ENCODE measurements at places on chromosomes 5 and 9.

- DNase-seq: no peak
Measured at GRCh38 chr9:2833096-2833495, 10.8 kb downstream of the PUM3 start.

- no peak for DNase-seq
Measured at GRCh38 chr9:7360513-7360912, 439.1 kb downstream of the DMAC1 start.

- no peak for DNase-seq
Measured at GRCh38 chr5:18111906-18112465, 477.7 kb downstream of the TAF11L14 start.

- DNase-seq: no peak
Measured at GRCh38 chr9:74855072-74855471, 32.6 kb downstream of the TRPM6 start.

- DNase-seq: no peak
Measured at GRCh38 chr5:54458221-54458620, 2.7 kb downstream of the HSPB3 start.

DNA sequence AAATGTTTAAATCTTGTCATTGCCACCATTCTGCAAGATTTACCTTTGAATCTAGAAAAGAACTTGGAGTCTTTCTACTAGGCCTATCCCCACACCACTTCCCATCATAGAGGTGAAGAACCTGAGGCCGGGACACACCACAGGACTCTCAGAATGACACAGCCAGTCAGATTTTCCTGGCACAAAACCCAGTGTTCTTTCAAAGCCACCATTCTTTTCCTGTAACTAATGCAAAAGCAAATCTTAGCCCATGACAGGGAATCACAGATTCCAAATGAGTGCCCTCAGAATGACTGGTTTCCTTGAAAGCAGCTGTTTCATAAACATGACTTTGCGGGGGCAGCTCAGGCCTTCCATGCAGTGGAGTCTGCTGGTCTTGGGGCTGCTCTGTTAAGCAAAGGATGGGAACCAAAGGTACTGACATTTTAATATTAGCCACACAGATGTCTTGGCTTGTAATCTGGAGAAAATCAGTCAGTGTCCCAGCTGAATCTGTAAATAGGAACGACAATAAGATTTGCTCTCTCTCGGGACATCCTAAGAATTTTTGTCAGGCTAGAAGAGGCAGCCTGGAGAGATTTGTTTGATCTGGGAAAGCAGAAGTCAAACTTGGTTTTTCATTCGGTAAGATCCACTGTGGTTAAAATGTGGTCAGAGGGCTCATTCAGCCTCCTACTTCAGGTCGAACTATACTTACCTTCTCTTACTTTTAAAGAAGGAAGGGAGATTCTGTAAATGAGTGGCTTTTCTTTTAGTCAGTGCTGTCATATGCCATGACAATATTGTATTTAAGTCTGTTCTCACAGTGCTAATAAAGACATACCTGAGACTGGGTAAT, 115.1 kb downstream of the PALM2AKAP2 start:
- no peak for DNase-seq

DNA sequence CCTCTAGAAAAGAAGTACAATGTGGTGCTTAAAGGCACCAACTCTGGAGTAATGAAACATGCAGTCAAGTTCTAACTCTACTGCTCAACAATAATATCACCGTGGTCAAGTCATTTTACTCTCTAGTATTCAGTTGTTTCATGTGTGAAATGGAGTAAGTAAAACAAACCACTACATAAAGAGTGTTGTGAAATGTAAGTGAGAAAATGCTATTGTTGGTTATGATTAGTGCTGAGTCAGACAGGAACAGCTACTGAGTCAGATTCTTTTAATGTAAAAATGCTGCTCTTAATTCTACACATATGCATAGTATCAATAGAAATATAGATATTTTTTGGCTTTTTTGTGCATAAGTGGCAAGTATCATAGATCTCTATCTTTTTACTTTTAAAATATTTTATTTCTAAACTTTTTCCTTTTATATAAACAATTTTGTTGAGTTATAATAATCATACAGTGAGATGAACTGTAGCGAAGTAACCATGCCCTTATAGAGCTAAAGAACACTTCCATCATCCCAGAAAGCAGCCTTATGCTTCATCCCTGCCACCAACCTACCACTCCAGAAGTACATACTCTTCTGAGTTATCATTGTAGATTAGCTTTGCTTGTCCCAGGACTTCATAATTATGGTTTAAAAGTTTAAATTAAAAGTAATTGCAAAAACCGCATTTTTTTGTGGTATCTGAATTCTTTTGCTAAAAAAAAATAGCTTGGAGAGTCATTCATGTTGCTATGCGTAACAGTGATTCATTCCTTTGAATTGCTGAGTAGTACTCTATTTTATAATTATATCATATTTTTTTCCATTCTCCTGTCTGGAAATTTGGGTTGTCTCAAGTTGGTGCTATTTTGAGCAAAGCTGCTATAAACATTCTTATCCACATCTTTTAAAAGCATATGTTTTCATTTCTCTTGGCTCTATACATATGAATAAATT, 548.2 kb upstream of the CLINT1 start:
- no peak for DNase-seq

DNA sequence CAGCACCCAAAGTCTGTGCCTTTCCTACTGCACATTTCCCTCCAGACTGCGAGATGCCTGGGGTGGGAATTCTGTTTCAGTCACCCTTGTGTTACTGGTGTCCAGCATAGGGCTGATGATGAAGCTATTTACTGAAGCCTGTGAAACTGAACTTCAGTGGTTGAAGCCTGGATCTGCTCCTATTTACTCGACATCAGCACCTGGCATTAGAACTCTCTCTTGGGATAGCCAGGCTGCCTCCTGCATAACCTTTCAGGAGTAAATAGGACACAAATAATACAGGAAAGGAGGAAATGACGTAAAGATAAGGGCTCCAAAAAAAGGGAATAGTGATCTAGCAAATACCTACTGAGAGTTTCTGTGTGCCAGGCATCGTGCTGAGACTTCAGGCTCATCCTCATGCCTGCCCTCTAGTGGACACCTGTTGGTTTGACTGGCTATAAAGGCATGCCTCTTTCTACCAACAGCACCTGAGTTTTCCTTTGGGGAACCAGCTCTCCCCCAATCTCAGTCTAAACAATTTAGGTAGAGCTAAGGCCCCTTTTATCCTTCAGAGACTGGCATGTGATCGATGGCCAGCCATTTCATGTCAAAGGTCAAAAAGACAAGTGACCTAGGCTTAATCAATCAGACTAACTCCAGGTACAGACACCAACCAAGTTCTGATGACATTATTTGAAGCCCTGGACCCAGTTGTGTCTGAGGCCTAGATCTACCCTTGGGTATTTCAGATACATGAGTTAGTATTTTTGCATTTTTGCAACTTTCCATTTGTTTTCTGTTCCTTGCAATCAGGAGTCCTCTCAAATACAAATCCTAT, 192.1 kb upstream of the TRIM32 start:
- no peak for DNase-seq

DNA sequence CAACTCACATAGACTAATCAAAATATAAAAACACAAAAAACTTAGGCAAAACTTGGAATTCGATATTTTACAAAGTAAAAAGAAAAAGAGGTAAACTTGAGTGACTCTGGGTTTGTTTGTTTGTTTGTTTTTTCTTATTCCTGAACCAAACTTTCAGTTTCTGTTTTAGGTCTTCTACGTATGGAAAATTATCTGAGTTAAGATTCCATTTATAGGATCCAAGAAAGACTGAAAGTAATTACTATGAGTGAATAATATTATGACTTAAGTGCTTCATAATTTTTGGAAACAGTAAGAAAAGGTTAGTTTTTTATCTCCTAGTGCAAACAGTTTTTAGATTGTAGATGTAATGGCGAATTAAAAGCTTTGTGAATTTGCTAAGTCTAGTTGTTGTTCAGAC, 13.2 kb downstream of the ST8SIA4 start:
- DNase-seq: no peak

DNA sequence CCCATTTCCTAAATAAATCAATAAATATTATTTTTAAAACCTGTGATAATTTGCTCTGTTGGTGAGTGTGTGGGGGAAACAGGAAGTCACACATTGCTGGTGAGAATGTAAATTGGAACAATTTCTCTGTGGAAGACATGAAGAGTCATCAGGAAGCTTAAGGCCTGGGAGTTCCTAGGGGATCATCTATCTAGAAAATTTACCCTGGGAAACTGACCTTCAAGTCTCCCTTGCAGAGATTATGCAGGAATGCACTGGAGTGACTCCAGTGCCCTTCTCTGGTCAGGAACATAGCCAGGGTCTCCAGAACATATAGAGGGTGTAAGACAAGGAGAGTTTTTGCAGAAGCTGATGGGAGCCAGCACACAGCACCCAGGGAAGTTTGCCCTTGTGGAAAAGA, 13.0 kb upstream of the GCNT1 start:
- no peak for DNase-seq

GRCh38 chr9:97319395-97319794, 11.9 kb downstream of the CCDC180 start:
- peak; percentile 22 for DNase-seq

GRCh38 chr9:35682520-35683315, 7.0 kb downstream of the TPM2 start:
- no peak for DNase-seq

- DNase-seq: no peak
Measured at GRCh38 chr5:135651156-135651555, 72.4 kb upstream of the CXCL14 start.

DNA sequence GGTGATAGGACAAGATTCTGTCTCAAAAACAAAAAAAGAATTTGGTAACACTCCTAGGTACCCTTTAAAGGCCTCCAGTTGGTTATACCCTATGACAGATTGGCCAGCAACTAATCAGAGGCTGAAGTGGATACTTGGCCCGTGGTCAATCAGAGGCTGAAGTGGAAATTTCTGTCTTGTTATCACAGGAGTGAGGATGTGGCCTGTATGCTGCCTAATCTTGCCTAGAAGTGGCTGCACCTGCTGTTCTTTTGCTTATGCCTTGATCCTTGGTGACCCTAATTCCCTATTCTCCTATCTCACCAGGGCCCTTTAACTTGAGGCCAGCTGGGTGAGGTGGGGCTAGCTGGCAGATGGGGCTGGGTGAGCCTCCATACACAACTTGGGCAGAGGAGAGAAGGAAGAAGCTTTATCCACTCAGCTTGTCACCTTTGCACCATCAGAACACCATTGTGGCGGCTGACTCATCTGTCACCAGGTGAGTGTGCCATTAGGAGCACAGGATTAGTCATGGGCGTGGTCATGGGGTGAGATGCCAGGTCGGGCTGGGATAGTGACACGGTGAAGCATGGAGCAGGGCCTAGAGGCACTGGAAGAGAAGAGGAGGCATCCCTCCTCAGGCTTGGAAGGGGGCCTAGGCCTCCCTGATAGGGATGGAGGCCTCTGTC, 41.5 kb downstream of the SAR1B start:
- no peak for DNase-seq

GRCh38 chr9:4141296-4141695, 158.6 kb downstream of the GLIS3 start:
- DNase-seq: no peak

- no peak for DNase-seq
Measured at GRCh38 chr5:12636209-12636608, 732.0 kb upstream of the CTNND2 start.

DNA sequence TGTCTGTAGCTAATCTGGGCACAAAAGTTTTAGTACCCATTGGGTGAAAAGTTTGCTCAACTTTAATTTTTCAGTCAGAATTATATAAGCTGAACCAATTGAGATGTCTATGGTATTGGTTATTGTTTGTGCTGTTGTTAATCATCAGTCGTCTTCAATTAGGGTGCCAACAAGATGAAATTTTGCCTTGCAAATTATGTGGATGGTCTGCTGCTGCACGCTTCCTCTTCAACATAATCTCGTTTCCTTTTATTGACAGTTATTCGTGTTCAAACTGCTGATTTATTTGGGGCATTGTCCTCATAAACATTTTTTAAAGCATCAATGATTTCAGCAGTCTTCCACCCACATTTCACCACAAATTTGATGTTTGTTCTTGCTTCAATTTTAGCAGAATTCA, 194.0 kb downstream of the HTR1A start:
- no peak for DNase-seq

- DNase-seq: no peak
Measured at GRCh38 chr5:140570058-140570457, 5.4 kb downstream of the SLC35A4 start.

DNA sequence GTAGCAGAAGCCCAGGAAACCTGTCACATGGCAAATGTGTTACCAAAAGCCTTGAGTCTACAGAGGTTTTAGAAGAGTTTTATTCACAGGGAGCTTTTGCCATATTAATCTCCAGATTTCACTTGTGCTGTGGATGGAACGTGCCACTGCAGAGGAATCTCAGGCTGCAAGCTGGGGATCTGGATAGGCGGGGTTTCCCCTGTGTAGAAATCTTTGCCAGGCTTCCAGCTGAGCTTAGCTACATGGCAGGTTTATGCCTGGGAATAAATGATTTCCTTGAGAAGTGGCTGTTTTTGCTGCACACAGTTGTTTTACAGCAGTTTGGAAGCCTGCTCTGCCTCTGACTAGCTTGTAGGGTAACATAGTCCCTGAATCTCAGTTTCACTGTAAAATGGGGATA, 224.6 kb upstream of the PLPPR1 start:
- no peak for DNase-seq

- no peak for DNase-seq
Measured at GRCh38 chr9:135226369-135227050, 139.0 kb downstream of the OLFM1 start.

DNA sequence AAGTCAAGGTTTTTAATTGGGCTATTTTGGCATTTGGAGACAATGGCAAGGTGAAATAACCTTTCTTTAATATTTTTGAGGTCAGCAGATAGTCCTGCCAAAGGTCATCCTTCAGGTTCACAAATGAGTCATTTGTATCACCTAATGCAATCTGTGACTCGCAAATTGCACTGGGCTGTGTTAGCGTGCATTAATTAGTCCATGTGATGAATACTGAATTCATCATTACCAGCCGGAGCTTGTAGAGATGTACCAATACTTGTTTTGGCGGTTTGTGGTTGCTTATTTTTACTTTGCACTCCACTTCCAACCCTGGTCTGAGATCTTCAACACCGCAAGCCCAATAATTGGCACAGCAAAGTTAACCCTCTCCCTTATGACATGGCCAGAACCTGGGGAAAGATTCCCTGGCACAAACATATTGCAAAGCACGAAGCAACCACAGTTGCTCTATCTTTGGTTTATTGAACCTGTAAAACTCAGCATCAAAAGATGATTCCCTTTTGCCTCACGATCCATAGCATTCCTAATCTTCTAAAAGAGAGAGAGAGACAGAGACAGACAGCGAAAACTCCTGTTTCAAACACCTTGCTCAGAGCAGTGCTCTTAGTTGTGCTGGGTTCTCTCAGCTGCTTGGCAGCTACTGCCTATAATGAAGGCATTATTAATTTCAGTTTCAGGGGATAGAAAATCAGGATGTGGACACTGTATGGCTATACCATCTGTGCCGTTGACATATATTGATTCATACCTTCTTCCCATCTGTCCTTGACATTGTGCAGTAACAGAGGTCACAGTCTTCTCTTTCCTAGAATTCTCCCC, 178.1 kb downstream of the EBF1 start:
- no peak for DNase-seq

GRCh38 chr5:15691521-15691920, 191.5 kb downstream of the FBXL7 start:
- DNase-seq: no peak

GRCh38 chr5:143319437-143320227, 83.9 kb downstream of the NR3C1 start:
- DNase-seq: no peak
